ENCODE measurements at places on chromosomes 2 and 18. TPM values are rescaled to one million over a fixed set of nuclear protein-coding genes. Genes with fewer than 3 reads are reported as not detected.

The IL1RL2 gene
- total RNA-seq: not detected

The HTR2B gene
- total RNA-seq: not detected

The HOXD12 gene
- not detected for total RNA-seq

The HOXD9 gene
- not detected for total RNA-seq

The MAP3K19 gene
- total RNA-seq: not detected

The KYNU gene
- 0.14 TPM for total RNA-seq

The COPS8 gene
- total RNA-seq: 39.9 TPM

The RBM44 gene
- total RNA-seq: 1.1 TPM

The PPM1B gene
- 59.3 TPM for total RNA-seq

The TMEM163 gene
- total RNA-seq: 0.14 TPM

The POTEJ gene
- total RNA-seq: not detected

Measured in activated naive CD8-positive, alpha-beta T cell treated with anti-CD3 and anti-CD28 coated beads, Interleukin-2, amount 10 ng/mL, durations not matched to agents 7 days and 5 days (primary cell).